ENCODE measurements at places on chromosomes 2 and 18.

GRCh38 chr2:85213901-85214512, 80.8 kb downstream of the TCF7L1 start:
- DNase-seq: no peak

DNA sequence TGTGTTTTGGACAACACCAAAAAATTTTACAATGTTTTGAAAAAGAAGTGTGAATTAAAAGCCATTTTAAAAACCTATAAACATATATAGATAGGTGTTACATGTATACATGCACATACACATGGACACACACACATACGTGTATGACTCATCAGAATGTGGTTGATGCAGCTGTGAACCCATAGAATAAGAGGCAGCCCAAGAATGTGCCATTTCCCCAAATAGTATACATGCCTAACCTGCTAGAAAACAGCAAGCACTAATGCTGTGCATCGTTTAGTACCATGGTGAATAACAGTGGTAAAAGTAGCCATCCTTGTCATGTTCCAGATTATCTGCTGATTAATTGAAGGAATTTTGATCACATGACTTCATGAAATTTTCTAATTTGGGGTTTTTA, 149.0 kb downstream of the DSEL start:
- DNase-seq: no peak

DNA sequence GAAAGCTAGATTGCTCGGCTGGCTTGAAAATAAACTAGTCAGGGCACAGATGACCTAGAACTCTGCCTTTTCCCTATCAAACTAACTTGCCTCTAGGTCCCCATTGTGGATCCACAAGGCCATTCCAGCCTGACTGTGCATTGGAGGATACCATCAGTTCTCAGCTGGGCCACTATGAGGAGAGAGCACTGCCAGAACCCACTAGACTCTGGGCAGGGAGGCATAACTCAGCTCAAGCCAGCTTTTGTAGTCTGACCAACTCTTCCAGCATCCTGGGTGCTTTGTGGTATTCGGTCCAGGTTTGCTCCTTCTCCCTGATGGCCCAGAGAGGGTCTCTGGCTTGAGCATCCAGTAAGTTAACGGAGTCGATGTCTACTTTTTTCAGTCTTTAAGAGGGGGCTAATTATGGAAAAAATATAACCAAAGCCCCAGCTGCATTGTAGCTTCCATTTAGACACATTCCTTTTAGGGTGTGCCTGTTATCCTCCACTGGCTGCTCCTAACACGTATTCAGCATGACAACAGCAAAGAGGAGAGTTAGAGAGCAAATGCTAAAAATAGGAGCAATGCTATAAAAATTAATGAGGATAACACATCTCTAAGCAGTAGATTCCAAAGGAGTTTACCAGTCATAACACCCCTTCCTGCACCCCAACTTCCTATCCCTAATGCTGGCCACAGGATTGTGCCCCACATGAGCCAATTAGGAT, 15.2 kb downstream of the GKN2 start:
- no peak for DNase-seq

DNA sequence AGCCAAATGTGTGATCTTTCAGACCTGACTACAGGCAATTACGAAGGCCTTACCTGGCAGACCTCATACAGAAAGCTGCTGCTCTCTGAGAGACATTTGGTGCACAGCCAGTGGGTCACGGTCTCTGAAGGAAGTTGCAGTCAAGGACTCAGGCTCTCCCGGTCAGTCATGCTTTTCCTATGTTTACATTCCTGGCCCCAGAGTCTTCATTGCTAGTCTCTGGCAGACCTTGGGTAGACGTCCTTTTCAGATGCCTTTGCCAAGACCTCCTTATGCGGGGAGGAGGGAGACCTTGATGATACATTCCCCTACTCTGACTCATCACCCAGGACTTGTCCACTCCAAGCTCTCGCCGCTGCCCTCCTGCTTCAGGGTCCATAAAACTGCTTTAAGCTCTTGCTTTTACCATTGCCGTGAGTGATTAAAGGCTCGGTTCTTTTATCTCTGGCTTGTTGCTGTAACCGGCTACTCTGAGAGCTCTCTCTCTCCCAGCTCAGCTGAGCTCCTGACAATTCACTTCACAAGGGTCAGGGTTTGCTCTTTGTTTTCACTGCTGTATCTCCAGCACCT, 62.0 kb upstream of the SLC35F5 start:
- no peak for DNase-seq

DNA sequence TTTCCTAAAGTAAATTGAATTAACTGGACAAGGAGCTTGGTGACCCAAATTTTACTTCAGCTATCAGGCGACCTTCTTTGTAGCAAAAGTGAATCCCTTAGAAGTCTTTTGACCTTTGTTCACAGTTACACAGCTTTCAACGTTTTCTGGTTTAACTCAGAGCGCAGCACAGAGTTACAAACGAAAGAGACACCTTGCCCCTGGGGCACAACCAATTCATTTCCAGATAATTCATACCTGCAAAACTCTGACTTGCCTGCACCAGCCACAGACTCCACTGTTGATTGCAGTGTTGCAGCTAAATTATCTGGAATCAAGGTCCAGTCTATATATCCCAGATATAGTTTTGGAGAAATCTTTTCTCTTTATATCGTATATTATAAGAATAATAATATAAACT, 358.6 kb upstream of the VWC2L start:
- DNase-seq: no peak

DNA sequence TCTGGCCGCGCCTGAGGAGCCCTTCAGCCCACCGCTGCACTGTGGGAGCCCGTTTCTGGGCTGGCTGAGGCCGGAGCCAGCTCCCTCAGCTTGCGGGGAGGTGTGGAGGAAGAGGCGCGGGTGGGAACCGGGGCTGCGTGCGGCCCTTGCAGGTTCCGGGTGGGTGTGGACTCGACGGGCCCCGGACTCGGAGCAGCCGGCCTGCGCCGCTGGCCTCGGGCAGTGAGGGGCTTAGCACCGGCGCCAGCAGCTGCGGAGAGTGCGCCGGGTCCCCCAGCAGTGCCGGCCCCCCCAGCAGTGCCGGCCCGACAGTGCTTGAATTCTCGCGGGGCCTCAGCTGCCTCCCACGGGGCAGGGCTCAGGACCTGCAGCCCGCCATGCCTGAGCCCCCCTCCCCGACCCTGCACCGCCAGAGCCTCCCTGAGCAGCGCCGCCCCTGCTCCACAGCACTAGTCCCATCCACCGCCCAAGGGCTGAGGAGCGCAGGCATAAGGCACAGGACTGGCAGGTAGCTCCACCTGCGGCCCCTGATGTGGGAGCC, 534.2 kb downstream of the ZNF804A start:
- DNase-seq: no peak

- no peak for DNase-seq
Observed at GRCh38 chr2:36147670-36148390, 207.7 kb upstream of the CRIM1 start.

DNA sequence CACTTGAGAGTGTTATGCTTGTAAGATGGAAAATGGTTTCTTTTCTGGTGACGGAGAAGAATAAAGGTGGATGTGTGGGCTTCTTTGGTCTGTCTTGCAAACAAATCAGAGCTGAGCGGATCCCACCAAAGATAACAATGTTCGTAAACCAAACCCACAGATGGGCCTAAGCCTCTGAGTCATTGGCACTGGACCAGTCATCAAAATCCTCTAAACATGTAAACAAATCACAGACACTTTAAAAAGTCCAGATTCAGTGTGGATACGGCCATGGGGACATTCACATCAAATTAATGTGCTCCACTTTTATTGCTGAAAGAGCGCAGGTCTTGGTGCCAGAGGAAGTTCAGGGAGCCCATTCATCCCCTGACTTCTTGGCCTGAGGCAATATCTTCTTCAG, 60.5 kb upstream of the TMEM200C start:
- no peak for DNase-seq

GRCh38 chr2:42854207-42854818, 61.9 kb upstream of the HAAO start:
- no peak for DNase-seq

GRCh38 chr2:138948070-138948539, 167.9 kb upstream of the NXPH2 start:
- DNase-seq: no peak

- no peak for DNase-seq
Observed at GRCh38 chr2:156896294-156896693, 361.2 kb upstream of the GALNT5 start.

DNA sequence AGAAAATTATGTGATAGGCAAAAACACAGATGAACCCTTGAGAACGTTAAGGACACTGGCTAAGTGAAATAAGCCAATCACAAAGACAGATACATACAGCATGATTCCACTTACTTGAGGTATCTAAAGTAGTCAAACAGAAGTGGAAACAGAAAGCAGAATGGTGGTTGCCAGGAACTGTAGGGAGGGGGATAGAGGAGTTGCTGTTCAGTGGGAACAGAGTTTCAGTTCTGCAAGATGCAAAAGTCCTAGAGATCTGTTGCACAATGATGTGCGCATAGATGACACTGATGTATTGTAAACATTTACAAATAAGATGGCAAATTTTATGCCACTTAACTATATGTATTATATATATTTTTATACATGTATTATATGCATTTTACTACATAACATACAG, 59.7 kb downstream of the POLE4 start:
- no peak for DNase-seq

DNA sequence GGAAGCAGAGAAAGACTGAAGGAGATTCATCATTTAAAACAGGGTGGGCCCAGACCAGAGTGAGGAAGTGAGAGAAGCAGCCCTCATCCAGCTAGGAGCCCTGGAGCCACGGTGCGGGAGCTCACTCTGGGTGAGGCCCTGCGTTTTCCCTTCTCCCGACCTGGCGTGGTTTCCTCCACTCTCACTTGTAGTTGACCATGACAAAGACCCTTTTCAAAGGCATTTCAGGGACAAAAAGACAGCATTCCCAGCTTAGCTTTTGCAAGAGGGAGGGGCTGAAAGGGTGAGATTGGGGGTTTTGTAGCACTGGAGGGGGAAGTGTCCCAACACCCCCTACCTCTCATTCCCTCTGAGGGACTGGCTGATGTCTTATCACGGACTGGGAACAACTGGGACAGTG, 56.6 kb downstream of the TRPM8 start:
- no peak for DNase-seq

- DNase-seq: no peak
Observed at GRCh38 chr2:230908595-230909191, 16.3 kb downstream of the GPR55 start.

DNA sequence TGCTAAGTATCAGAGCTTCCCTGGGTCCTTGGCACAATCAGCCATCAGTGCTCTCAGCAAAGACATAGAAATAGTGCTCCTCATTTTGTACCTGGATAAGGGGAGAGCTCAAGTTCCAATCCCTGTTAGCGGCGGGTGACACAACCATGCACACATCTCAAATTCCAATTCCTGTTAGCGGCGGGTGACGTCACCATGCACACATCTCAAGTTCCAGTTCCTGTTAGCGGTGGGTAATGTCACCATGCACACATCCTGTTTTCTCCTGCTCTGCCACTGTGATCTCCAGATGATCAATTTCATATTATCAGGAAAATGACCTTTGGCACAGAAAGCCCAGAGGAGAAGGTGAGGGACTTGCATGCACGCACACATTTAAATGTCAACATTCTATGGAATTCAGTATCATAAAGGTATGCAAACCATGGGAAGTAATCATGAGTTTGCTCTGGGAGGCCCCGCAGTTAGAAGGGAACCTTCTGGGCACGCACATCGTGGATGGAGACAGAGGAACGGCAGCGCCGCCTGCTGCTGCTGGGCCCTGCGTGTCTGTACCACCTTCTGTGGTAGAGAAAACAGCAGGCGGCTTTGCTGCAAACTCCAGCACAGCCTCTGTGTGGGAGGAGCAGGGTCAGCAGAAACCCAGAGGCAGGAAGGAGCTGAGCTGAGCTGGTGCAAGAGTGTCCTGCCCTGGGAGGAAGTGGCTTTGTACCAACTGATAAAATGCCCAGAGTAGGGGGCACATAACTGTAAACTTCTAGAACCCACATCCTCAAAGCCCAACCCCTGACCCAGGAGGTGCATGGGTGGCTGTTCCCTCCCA, 77.8 kb downstream of the MBP start:
- DNase-seq: peak; percentile 39

DNA sequence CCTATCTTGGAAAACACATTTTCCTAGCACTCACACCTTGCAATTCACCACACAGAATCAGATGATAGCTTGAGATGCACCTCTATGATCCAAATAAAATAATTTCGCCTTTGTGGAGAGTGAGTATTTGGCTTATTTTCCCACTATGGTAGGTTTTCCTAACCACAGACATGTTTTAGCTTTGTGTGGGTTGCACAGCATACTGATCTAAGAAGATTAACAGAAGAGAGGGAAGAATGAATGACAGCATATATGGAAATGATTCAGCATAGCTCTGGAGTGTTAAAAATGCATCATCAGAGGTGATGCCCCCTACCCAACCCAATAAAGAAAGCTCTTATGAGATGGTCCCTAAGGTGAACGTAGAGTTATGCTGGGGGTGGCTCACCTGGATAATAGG, 72.5 kb downstream of the GCA start:
- no peak for DNase-seq

- DNase-seq: no peak
Observed at GRCh38 chr2:69278366-69278765, 108.7 kb downstream of the GFPT1 start.

GRCh38 chr2:105102963-105103421, 65.1 kb downstream of the MRPS9 start:
- DNase-seq: no peak

DNA sequence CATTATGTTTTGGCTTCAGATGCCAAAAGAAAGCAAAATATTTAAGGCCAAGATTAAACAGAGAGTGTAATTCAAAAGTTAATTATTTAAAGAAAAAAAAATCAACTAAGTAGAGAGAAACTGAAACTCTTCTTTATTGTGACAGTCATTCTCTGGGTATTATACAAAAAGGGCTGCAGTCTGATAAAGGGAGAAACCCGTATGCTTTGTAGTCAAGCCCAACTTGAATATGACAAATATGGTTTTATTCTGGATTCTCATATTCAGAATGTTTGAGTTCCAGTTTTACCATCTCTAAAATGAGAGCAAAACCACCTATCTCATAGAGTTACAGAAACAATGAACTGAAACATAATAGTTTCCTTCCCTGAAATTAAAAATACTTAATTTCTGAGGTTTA, 8.2 kb downstream of the CDH2 start:
- no peak for DNase-seq

- DNase-seq: no peak
Observed at GRCh38 chr2:29226375-29226774, 111.2 kb downstream of the CLIP4 start.

DNA sequence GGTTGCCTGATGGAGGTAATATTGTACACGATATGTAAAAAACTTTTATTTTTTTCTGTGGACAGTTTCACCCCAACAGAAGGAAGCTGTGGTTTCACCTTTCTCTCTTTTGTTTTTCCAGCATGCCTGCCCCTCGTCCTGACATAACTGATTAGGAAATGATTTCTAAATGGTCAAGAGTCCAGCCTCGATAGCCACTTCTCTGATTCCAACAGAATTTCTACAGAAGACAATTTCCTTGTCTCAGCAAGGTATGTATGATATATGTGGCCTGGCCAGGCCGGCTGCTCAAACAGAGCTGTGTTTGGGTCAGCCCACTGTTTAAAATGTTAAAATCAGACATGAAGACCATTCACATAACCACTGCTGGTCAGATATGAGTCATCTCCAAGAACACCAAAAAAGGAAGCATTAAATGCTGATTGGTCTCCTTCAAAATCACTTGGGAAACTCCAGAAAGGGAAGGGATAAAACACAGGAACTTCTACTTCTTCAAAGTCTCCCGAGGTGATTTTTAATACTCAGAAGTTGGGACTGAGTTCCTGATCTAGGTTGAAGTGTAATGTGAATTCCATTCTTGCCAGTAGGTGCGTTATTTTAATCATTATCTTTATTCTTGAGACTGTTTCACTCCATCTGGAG, 22.3 kb downstream of the ATP8B1 start:
- DNase-seq: no peak

- DNase-seq: no peak
Observed at GRCh38 chr2:160257743-160258491, 57.8 kb upstream of the ITGB6 start.

GRCh38 chr2:142866426-142866825, 11.0 kb upstream of the KYNU start:
- no peak for DNase-seq
